CD4-positive, alpha-beta T cell treated with Interleukin-21 for 1 hour (primary cell): ENCODE measurements at places on chromosomes 7 and 10.

DNA sequence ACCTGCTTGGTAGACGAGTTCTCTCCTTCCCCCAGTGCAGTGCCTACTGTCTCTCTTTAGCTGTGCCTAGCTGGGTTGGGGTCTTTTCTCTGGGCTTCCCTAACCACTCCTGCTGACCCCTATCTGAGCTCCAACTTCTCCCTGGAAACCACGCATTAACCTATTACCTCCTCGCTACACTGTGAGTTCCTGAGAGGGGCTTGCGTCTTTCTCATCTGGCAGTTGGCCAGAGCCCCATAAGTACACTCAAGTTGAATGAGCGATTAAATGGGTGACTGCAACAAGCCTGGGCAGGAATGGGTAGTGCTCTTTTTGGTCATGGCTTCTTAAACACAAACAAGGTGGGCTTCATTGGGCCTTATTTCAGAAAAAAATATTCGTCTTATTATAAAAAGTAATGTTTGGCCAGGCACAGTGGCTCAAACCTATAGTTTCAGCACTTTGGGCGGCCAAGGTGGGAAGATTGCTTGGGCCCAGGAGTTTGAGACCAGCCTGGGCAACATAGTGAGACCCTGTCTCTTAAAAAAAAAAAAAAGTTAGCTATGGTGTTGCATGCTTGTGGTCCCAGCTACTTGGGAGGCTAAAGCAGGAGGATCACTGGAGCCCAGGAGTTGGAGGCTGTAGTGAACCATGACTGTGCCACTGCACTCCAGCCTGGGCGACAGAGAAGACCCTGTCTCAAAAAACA lies 41.4 kb downstream of the SYPL1 start:
- no peak for DNase-seq

DNA sequence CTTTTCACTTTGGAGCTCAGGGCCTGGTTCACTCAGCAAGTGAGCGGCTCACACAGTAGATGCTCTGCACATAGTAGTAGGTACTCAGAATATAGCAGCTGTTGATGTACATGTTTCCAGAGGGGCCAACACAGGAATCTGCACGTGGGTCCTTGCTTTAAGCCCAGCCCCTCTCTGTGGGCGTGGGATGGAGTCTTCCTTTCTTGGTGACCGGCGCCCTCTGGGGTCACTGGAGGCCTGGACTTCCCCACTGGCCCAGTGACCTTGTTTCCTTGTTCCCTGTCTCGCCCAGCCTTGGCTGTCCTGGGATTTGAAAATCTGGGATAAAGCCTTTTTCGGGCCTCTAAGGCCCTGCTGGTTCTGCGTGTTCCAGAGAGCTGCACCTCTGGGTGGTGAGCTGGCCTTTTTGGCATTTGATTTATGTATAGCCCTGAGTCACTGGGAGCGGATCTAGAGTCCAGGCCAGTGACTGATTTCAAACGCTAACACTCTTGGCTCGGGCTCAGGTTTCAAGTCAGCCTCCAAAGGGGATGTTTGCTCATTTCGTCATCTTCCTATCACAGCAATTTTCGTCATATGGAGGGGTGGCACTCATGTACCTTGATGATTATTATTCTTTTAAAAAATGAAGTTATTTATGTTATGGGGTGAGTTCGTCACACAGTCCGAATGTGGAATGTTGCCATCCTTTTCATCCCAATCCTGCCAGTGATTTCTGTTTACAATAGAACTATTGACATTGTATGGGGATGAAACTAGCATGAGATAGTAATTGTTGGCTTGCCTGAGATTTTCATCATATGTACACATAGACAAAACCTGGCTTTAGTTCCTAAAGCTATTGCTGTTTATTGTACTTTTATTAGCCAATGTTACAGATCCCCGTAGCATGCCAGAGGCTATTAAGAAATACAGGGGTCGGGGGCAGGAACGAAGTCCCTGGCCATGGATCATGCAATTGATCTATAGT lies 65.5 kb downstream of the CUX1 start:
- DNase-seq: no peak

GRCh38 chr10:95525033-95525418 lies 36.1 kb downstream of the SORBS1 start:
- DNase-seq: no peak

- DNase-seq: no peak
Observed at GRCh38 chr10:27661514-27662286, 83.9 kb downstream of the MKX start.

DNA sequence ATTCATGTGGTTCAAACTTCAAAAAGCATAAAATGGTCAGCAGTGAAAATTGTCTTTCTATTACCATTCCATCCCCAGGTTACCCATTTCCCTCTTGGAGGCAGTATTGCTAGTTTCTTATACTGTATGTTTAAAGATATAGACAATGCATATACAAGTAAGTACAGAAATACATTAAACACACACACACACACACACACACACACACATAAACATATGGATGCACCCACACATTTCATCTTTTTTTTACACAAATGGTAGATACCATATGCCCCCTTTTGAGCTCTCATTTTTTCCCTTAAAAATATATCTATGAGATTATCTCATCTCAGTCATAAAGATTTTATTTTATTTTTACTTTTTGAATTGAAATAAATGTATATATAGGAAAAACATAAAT lies 79.7 kb downstream of the NEUROD6 start:
- DNase-seq: no peak
